ENCODE measurements at places on chromosomes 2 and 18.

DNA sequence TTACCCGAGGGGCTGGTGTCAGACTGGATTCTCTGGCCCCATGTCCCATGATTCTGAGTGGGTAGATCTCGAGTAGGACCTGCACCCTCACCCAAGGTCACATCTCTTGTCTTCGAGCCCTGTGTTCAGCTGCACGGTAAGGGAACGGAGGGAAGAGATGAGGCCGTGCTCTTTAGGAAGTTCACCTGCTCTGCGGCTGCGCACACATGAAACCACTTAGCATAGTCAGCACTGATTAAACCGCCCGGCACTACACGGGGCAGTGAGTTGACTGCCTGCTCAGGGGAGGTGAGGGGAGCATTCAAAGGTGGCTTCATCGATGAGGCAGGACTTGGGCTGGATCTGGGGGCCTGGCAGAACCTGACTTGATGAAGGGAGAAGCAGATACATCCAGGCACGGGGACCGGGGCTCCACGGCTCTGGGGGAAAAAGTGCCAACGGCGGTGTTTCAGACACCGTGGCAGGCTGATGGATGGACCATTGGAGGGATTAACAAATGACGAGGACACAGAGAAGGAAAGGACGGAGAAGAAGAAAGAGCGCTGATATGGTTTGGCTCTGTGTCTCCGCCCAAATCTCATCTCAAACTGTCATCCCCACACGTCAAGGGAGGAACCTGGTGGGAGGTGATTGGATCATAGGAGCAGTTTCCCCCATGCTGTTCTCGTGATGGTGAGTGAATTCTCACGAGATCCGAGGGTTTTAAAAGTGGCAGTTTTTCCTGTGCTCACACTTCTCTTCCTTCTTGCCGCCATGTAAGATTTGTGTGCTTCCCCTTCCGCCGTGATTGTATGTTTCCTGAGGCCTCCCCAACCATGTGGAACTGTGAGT, 248.6 kb downstream of the CYP26B1 start:
- no peak for DNase-seq

DNA sequence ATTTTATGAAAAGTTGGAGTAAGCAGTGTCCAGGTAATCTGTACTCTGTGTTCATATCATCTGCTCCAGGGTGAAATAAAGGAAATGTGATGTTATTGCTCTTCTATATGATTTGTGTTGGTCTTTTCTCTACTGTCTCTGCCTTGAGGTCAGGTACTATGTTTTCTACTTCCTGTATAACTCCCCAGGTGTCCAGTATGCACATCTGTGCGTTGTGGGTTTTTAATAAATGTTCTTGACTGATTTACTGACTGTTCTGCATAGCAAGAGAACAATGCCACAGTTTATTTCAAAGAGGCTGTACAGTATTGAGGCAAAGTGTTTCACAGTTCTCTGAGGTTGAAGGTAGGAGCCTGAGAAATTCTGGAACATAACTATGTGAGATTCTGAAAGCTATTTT, 89.7 kb downstream of the BABAM2 start:
- DNase-seq = no peak

DNA sequence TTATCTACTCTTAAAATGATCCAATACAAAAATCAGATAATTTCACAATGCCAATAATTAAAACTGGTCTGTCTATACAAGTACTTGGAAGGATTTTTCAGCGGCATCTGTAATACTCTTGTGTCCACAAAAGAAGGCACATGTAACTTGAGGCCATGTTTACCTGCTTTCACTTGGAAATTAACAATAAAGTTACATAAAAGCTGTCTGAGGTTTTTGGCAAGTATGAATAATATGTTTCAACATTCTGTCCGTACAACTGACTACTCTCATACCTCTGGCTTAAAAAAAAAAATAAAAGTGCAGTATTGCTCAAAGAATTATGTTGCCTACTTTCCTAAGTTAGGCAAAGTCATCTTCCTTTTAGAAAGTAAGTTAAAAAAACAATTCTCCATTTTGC, 253.6 kb downstream of the NBAS start:
- DNase-seq = no peak

DNA sequence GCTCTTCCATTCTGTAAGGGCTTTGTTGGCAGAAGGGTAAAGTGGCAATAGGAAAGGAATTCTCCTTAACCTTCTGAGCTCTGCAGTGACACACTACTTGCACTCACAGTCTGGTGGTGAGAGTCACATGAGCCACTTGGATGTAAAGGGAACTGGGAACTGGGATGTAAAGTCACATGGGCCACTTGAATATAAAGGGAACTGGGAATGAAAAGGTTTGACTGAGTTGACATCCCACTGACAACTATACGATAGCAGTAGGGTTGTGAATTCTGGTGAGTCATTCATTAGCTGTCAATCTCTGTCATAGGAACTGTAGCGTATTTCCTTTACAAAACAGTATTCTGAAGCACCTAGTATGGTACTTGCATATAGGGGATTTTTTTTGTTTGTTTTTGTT, 5.5 kb downstream of the RPE start:
- DNase-seq = no peak

- no peak for DNase-seq
These were observed 177.9 kb upstream of the NABP1 start for GRCh38 chr2:191499874-191500565.

DNA sequence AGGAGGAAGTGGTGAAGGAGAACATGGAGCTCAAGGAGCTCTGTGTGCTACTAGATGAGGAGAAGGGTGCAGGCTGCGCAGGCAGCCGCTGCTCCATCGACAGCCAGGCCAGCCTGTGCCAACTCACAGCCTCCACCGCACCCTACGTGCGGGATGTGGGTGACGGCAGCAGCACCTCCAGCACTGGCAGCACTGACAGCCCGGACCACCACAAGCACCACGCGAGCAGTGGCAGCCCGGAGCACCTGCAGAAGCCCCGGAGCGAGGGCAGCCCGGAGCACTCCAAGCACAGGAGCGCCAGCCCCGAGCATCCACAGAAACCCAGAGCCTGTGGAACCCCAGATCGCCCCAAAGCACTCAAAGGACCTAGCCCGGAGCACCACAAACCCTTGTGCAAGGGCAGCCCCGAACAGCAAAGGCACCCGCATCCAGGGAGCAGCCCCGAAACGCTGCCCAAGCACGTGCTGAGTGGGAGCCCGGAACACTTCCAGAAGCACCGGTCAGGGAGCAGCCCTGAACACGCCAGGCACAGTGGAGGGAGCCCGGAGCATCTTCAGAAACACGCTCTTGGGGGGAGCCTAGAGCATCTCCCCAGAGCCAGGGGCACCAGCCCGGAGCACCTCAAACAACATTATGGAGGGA, 9.0 kb downstream of the CCDC85A start:
- no peak for DNase-seq

DNA sequence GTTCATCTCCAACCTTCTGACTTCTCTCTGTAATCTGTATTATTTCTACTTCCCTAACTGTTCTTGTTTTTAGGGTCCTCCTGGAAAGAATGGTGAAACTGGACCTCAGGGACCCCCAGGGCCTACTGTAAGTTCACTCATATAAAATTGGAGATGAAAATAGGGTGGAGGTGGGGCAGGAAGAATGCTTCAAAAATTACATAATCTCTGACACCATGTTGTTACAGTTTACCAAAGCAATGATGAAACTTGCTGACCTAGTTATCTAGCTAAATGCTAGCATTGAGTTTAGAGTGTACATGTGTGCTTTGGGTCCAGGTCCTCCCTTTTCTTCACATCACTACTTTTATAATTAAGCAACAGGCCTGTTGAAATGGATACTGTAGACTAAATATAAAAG, 23.1 kb downstream of the COL3A1 start:
- DNase-seq = no peak

GRCh38 chr2:17606851-17607250, 66.4 kb downstream of the VSNL1 start:
- DNase-seq = no peak

DNA sequence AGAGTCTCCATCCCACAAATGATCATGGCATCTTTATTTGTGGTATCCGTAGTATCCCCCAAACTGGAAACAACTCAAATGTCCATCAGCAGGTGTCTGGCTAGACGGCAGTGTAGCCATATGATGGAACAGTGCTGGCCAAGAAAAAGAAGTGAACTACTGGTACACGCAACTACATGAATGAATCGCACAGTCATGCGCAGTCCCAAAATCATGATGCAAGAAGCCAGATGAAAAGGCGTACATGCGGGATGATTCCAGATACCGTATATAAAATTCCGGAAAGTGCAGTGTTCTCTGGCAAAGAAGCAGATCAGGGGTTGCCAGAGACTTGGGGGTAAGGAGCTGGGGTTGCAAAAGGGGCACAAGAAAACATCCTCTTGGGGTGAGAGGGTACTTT, 102.5 kb downstream of the ASAP2 start:
- DNase-seq = no peak

- DNase-seq = no peak
These were observed 65.1 kb upstream of the STAM2 start for GRCh38 chr2:152240559-152241231.

- no peak for DNase-seq
These were observed 64.7 kb upstream of the RASGRP3 start for GRCh38 chr2:33411765-33412164.

DNA sequence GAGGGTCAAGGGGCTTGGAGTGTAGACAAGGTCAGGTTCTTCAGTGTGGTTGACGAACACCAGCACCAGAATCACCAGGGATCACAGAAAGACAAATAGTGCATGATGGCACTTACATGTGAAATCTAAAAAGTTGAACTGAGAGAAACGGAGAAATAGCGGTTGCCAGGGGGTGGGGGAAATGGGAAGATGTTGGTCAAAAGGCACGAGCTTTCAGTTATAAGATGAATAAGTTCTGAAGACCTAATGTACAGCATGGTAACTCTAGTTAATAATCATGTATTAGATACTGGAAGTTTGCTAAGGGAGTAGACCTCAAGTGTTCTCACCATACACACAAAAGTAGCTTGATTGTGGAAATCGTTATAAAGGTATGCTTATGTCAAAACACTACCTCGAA, 43.7 kb upstream of the DARS1 start:
- DNase-seq = no peak

DNA sequence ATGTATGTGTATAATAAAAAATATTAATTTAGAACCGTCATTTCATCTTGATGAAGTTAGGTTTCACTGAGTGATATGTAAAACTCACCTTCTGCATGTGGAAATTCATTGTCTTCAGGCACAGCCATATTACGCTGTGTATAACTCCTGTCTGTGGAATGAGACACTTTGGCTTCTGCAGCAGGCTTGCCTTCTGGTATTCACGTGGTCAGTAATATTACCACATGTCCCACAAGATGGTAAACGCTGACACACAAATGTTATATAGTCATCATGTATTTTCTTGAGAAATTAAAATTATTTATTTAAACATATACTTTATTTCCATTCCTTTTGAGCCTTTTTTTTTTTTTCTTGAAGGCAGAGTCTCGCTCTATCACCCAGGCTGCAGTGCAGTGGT, 25.1 kb upstream of the AAK1 start:
- DNase-seq = no peak
